Right cardiac atrium (tissue), 5 donors: ENCODE measurements at places on chromosomes 1 and 21. TPM values are rescaled to one million over a fixed set of nuclear protein-coding genes. Genes with fewer than 3 reads are reported as not detected.

The LYSMD1 gene
- 8.5 TPM for total RNA-seq

GRCh38 chr1:93798291-93798690 lies 80.7 kb downstream of the DNTTIP2 start:
- DNase-seq, result no peak

GRCh38 chr1:93871366-93871765 lies 7.6 kb downstream of the DNTTIP2 start:
- no peak for DNase-seq

DNA sequence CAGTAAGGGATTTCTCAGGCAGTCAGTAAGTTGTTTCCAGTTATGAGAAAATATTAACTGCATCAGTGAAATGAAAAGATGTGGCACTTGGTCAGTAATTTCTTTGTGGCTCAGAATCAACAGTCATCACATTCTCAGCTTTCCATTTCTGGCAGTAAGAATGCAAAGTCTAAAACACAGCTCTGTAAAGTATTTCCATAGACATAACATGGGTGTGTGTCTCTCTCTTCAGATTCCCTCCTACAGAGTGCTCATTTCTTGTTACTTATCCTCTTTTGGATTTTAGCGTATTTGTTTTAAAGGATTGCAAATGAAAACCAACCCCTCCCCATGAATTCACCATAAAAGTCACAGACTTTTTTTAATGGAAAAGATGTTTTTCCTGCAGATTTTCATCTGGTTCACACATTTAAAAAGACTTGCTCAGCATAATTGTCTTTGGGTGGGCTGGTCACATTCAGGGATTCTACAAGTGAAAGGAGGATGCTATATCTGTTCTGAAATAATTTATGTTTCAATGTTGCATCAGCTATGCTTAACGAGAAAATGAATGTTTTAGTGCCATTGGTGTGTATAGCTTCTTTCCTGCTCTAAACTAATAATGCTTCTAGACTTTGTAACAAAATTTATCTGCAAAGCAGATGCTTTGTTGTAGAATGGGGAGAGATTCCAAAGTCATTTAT lies 34.6 kb upstream of the CD55 start:
- DNase-seq, result no peak

The LAX1 gene
- total RNA-seq, result 0.20 TPM

DNA sequence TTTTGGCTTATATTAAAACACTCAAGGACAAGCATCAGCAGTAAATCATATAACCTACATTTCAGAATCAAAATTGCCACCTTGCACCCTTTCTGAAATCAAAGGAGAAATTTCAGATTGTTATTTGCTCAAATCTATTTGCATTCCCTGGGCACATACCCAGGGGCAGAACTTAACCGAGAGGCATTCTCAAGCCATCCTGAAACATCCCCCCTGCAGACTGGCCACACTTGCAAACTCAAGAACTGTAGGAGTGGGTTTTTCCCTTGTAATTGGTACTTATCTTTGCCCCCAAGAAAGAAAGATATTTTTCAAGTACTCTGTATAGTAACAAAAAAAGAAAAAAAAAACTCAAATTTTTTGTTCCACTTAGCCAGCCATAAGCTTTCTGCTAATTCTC lies 213.6 kb upstream of the ESRRG start:
- DNase-seq, result no peak

- DNase-seq, result no peak
Measured at GRCh38 chr1:58791106-58791505, 7.3 kb upstream of the JUN start.

- DNase-seq, result no peak
Measured at GRCh38 chr1:61269602-61270001, 187.2 kb downstream of the NFIA start.

GRCh38 chr1:230857077-230857476 lies 11.2 kb downstream of the C1orf198 start:
- DNase-seq, result no peak

The INAVA gene
- total RNA-seq, result not detected

The GUCA2A gene
- total RNA-seq, result not detected
